AG09309 (cell line): ENCODE measurements at places on chromosomes 5 and 9.

DNA sequence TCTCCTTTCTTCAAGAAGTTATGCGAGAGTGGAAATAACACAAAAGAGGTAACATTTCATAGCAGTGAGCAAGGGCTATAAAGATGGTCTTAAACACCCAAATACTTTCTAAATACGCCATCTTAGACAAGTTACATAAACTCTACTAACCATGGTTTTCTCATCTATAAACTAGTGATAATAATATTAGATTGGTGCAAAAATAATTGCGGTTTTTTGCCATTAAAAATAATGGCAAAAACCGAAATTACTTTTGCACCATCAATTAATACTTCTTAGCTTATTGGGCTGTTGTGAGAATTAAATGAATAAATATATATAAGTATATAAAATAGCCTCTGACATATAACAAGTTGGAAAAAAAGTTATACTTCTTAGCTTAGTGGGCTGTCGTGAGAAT lies 23.7 kb downstream of the GABRA6 start:
- no peak for DNase-seq

GRCh38 chr9:133750982-133751649 lies 13.0 kb upstream of the SARDH start:
- no peak for DNase-seq

GRCh38 chr9:36005891-36006290 lies 30.8 kb upstream of the RECK start:
- no peak for DNase-seq

GRCh38 chr5:159873680-159874079 lies 42.6 kb upstream of the ADRA1B start:
- no peak for DNase-seq

DNA sequence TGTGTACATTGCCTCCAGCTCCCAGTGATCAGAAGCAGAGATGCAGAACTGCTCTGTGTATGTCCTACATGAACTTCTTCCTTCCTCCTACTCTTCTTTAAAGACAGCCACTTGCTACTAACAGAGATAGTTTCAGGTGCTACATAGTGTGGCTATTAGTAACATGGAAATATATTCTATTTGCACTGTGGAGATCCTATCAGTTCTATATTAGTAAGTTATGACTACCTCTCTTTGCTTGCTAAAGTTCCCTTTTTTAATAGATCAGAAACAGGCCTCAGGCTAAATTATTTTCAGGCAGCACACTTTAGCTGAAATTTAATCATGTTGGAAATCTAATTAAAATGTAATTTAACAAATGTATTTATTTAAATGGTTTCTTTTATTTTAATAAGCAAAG lies 64.4 kb upstream of the TNFSF8 start:
- DNase-seq: no peak

DNA sequence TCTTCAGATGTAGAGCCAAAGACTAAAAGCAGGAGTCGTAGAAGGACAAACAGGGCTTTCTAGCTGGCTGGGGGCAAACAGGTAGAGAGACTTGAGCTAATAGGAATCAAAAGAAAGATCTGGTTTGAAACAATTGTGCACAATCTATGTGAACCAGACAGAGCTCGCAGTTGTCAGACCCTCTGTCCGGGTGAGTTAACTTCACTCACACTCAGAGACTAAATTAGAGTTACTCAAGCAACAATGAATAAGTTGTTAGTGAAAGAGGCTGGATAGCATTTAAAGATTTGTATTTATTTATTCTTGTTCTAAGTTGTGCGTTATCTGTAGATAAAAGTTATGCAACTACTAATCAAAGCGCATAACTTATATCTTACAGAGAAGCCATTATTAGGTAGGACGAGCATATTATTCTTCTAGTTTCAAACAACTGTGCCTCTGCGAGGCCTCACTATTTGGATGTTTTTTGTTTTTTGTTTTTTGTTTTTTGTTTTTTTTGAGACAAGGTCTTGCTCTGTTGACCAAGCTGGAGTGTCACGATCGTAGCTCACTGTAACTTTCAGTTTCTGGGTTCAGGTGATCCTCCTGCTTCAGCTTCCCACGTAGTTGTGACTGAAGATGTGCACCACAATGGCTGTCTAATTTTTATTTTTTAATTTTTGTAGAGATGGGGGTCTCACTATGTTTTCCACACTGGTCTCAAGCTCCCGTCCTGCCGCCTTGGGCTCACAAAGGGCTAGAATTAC lies 13.2 kb upstream of the LNPEP start:
- DNase-seq: no peak
